ENCODE measurements at places on chromosomes 5 and 9. TPM values are rescaled to one million over a fixed set of nuclear protein-coding genes. Genes with fewer than 3 reads are reported as not detected.

Gene MIER3
- total RNA-seq: 13.2 TPM

Gene STK32A
- total RNA-seq: 2.8 TPM

Gene GARNL3
- total RNA-seq: 6.4 TPM

Gene ESM1
- total RNA-seq: 1.8 TPM

Gene PCDHB7
- 1.5 TPM for total RNA-seq

Gene RAB14
- 18.5 TPM for total RNA-seq

Data from fibroblast of lung (primary cell).